ENCODE measurements at places on chromosomes 7 and 10.
A peak's percentile ranks its signal among the peaks of the same experiment; 100 is the strongest.

GRCh38 chr7:589781-590575 lies 70.3 kb upstream of the PDGFA start:
- DNase-seq = no peak

- DNase-seq = no peak
Observed at GRCh38 chr7:77912293-77912692, 113.7 kb downstream of the PHTF2 start.

DNA sequence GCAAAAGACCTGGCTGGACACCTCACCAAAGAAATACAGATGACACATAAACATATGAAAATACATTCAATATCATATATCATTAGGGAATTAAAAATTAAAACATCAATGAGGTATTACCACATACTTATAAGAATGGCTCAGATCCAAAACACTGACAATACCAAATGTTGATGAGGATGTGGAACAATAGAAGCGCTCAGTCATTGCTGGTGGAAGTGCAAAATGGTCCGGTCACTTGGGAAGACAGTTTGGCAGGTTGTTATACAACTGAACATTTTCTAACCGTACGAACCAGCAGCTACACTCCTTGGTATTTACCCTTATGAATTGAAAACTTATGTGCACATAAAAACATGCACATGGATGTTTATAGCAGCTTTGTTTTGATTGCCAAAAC lies 38.5 kb downstream of the ZMYND11 start:
- no peak for DNase-seq

- DNase-seq = peak; percentile 11
Observed at GRCh38 chr7:44794331-44794730, 2.1 kb upstream of the PPIA start.

DNA sequence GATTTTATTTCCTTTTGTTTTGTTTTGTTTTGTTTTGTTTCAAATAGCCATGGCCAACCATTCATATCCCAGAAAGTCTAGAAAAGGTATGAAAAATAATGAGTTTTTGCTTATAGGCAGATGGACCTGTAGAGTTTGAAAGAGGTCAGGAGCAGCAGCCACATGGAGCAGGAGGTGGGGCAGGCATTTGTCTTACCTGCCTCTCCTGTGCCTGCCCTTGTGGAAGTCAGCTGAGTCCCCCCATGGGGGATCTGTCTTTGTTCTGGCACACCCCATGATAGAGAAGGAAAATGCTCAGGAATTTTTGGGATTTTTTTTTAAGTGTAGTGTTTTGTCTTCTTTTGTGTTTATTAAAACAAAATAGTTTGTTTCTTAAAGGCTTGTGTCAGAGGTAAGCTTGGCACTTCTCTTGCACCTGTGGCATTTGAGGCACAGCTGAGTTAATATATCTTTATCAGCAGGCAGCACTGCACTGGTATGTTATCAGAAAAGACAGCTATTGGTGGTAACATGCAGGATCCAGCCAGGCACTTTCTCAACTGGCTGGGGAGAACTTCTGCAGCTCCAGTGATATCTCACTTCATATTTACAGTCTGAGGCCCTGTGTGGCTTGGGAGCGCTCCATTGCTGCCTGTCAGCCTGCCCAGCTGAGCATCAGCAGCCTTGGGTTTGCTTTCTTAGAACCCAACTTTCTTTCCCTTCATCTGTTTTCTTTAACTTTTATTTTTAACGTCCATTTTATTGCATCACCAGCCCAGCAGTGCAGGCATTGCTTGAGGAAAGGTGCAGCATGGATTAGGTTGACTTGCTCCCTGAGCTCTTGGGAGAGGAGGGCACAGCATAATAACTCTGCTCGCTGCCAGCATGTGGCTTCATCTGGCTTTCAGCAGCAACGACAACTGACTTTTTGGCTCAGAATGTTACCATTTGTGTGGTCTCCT lies 44.4 kb downstream of the LRRC4 start:
- no peak for DNase-seq

DNA sequence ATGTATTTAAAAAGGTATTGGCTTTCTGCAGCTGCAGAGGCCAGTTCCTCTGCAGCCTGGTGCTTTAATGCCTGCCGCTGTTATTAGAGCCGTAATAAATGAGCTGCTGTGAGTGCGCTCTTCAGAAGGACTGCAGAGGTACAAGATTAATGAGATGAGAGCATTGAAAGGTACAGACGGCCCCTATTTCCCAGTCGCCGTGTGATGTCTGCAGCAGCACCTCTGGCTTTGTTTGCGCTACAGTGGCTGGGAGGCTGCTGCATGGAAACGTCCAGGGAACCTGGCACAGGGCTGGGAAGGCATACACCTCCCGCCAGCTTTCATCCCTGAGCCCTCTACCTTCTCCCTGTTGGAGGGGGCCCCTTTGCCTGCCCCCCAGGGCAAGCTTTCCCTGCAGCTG lies 383.8 kb upstream of the ZMIZ1 start:
- DNase-seq = no peak

GRCh38 chr7:70701477-70701876 lies 430.5 kb upstream of the GALNT17 start:
- no peak for DNase-seq

DNA sequence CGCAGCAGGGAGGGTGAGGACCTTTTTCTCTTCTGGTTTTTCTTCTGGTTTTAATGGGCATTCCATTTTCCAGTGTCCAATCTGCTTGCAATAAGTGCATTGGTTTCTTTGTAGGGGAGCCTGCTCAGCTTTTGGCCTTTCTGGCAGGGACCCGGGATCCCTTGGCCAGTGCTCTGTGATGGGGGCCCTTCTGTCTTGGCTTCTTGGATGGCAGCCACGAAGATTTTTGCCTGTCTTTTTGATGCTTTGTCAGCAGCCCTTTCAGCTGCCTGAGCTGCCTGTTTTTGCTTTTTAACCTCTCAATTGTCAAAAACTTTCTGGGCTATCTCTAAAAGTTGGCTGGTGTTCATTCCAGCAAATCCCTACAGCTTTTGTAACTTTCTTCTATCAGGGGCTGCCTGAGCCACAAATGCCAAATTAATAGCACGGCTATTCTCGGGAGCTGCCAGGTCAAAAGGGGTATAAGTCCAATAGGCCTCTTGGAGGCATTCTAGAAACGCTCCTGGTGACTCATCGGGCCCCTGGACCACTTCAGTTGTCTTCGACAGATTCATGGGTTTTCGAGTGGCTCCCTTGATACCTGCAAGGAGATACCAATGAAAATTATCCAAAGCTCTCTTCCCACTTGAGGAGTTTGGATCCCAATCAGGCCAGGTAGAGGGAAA lies 179.9 kb upstream of the MBL2 start:
- DNase-seq = no peak

- peak; percentile 47 for DNase-seq
Observed at GRCh38 chr7:42445691-42446090, 208.7 kb upstream of the GLI3 start.

GRCh38 chr7:158325530-158326381 lies 261.9 kb downstream of the PTPRN2 start:
- no peak for DNase-seq

DNA sequence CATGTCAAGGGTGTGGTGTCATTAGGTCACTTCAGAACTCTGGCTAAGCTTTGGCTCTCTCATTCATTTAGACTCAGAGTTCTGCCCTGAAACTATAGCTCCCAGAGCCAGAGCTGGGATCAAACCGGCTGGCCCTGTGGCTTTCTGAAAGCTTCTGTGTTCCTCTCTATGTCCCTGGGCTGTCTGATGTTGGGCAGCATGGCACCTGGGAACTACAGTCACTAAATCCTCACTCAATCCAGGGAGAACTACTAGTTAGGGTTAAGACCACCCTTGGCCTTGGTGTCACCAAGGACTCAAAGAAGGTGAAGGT lies 13.2 kb downstream of the ATG9B start:
- no peak for DNase-seq

DNA sequence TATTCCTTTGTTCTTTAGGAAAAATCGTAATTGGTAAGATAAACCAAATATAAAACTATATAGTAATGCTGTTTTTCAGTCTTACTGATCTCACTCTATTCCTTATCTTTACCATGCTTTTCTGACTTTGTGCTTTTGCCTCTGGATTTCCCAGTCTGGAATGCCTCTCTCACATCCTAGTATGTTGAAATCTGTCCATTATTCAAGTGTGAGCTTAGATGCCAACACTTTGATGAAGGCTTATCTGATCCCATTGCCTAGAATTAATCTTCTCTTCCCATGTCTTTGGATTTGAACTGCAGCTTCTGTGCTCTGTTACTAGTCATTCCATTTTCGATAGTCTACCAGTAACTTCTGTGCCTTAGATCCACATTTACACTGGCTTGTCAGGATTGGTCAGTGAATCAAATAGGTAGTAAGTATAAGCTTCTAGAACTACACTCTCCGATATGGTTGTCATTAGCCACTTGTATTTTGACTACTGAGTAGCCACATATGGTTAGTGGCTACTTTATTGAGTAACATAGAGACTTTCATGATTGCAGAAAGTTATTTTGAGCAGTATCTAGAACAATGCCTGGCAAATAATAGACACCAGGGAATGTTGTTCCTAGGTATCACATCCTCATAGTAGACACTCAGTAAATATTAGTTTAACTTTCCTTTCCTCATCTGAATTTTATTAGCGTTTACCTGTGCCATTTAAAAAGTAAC lies 92.9 kb downstream of the BMPR1A start:
- DNase-seq = peak; percentile 28

DNA sequence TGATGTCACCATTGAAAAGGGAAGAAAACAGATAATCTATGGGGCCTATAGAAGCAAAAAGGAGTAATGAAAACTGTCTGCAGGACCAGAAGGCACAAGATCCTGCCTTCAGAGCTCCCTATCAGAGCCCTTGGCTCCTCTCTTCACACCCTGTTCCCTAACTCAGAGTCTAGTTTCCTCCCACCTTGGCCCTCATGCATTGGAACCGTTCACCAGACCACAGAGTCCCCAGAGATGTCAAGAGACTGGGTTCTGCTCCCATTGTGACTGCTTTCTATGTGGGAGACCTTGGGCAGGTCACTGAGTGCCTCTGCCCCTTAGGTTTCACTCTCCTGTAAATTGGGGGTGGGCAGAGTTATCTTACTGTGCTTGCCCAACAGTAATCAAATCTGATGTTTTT lies 80.1 kb upstream of the RPA3 start:
- no peak for DNase-seq

- peak; percentile 99 for DNase-seq
Observed at GRCh38 chr7:73522105-73522872, at the start of gene BAZ1B. Gene BAZ1B (minus strand): TSS chr7:73522293. CDS start chr7:73521933, 360 bp downstream.

GRCh38 chr10:72277340-72277995 lies 3.7 kb downstream of the DDIT4 start:
- DNase-seq = peak; percentile 46

DNA sequence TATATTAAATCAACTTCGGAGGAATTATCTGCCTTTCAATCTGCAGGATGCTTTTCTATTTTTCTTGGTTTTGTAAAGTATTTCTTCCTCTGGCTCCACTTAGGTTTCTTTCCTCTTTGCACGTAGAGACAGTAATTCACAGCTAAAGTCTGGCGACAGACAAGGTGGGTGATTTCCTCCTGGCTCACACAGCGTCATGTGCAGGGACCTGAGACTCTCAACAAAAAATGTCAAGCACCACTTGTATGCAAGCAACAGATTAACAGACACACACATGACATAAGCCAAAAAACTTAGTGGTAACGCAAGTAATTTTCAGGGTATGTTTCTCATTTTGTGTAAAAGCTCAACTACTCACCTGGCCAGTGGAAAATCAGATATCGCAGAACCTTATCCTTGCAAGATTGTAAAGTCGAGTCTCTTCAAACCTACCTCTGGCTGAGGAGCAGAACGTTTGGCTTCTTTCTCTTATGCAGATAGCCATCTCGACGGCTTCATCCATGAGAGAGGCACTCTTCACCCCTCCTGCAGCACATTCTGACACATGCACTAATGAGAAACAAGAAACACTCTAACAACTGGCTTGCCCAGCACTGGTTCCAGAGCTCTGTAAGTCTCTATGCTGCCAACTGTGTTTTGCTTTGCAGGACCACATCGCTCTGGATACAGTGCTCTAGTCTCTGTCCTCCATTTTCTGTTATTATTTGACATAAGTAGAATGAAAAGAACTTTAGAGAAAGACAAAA lies 188.0 kb downstream of the CDCA7L start:
- no peak for DNase-seq

- DNase-seq = no peak
Observed at GRCh38 chr10:93911866-93912265, 18.1 kb downstream of the SLC35G1 start.

- DNase-seq = peak; percentile 50
Observed at GRCh38 chr7:93245525-93246432, 13.6 kb downstream of the VPS50 start.

DNA sequence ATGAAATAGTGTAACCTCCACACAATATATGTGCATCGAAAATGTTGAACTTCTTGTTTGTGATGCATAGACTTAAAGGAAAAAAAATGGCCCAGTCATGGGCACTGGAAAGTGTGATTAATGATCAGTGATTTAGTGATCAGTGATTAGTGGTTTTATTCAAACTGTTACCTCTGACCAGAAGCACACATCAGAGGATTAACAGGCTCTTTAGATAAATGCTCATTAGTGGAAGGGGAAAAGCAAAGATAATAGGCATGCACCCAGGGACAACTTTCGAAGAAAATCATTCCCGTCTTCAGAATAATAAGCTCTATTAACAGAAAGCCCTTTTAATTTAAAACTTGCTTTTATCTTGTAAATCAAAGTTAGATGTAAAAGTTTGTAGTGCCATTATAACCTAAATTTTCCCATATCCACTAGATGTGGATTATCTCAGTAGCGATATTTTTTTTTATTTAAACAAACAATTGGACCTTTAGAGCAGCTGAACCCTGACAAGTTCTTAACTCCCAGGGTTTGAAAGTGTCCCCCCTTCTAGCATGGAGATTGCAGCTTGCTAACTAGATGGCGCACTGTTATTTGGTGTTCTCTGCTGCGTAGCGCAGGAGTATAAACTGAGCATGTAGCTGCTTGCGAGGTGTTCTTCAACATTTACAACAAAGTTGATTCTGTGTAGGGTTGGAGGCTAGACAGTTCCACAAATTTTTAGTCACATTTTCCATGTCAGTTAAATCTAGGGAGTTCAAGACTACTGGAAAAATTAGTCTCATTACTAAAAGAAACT lies at the start of gene CREB5:
TSS of gene CREB5 (plus strand) at position 643 of the 787 bp plus-strand sequence. CDS start 397 bp downstream, outside the sequence.
- DNase-seq = no peak

DNA sequence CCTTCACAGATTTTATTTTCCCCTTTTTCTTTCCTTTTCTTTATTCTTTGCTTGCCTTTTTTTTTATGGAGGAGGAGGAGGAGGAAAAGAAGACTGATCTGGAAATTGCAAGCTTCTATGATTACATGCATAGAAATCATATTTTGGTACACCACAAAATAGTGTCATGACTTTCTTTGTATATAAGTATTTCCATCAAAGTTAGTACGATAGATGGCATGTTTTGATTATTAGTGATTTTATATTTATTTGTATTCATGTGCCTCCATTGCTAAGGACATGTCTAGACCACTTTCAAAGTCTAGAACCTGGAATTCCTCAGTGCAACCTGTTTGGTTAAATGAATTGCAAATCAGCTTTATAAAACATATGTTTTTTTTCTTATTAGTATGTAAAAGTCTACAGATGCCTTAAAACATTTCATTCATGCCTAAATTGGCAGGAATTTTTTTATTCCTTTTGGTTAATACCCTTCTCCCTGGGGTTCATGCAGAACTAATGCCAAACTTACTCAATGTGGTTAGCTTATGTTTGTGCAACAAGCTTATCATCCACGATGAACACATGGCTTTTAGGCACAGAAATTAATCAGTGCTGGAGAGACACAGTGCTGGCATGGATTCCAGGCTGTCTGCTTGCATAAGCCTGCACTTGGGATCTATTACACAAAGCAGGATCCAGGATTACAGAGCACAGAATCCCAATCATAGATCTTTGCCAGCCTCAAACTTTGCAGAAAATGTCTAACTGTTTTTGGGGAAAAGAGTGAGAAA lies 213.1 kb downstream of the CHRM2 start:
- peak; percentile 94 for DNase-seq
